ENCODE measurements at places on chromosomes 3 and 15. TPM values are rescaled to one million over a fixed set of nuclear protein-coding genes. Genes with fewer than 3 reads are reported as not detected.

DNA sequence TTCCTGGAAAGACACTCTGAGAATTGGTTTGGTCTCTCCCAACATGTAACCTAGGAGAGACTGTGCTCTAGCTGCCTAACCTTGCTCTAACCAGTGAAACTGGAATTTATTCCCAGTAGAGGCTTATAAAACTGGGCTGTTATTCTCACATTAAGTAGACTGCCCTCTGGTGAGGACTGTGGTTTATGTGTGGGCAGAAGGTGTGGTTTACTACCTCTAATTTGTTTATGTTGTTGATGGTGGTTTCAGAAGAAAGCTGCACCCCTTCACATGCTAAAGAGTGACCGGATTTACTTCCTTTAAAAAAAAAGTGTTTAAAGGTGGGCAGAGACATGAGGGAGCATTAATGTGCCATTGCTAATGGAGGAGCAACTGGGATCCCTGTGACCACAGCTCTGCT, 273.2 kb downstream of the MECOM start:
- DNase-seq: no peak

DNA sequence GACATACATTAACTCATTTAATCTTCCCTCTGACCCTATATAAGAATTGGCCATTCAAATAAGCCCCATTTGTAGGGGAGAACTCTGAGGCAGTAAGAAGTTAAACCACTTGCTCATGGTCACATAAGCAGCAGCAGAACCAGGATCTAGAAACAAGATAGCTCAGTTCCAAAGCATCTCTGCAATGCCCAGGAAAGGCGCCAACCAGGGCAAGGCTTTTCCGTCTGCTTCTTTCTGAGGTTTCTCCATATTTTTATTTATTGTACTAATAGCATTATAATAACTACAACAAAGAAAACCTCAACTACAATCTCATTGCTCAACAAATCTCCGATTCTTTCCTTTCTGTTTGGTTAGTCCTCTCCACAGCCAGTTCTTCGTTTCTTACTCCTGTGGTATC, 4.3 kb upstream of the UBE2E2 start:
- DNase-seq: no peak

- DNase-seq: no peak
These were observed 17.6 kb downstream of the RSL24D1 start for GRCh38 chr15:55179141-55179540.

DNA sequence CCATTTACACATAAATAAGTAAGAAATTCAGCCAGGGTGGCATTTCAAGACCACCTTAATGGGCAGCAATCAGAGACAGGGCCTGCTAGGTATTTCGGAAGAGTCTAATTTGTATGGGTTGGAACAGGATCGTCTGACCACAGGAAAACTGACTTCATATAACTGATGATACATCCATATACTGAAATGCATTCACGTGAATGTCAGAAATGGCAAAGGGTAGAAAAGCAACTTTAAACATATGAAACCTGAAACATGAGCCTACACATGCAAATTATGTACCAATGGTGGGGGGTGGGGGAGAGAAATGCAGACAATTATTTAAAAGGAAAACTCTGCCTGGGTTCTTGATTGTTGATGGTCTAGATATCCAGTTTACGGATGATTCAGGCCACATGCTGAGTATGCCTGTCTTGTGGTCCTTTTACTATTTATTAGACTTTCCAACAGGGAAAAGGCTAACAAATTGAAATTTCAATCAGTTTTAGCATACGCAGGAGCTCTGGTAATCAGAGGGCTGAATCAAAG, 582.2 kb downstream of the FOXP1 start:
- no peak for DNase-seq

DNA sequence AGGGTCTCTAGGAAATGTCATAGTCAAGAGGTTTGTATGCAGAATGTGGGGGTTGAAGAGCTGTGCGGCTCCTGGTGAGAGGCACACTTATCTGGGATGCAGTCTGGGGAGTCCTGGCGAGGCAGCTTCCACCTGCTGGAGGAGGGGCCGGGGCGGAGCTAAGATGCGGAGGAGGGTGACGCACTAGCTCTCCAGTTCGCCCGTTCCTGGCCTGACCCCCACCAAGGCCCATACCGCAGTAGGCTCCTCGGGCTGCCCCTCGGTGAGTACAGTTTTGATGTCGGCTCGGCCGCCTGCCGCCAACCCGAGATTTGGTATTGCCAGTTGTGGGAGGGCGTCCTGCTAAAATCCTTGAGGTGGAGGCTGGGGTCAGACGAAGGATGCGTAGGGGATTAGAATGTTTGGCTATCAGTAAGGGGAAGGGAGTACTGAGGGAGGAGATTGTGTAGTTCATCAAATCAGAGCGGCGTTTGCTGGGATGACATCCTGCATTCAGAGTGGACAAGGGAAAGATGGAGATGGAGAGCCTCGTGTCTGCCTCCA, at the start of gene SCG5:
TSS of gene SCG5 (plus strand) at position 194 of the 543 bp plus-strand sequence. CDS start 1,883 bp downstream, outside the sequence.
- DNase-seq: no peak

DNA sequence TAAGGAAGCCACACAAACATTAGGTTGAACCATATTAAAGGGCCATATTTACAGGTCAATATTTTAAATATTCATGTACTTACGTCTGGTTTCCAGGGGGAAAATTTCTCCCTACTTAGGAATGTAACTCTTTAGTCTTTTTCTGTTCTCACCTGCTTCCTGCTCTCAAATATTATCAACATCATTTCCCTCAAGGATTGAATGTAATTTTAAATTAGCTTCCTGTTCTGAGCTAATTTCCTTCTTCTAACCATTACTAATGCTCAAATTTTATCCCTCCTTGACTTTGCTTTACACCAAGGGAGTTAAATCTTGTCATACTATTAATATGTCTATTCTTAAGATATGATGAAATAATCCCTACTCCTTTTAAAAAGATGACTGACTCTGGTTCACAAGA, 103.4 kb upstream of the UBP1 start:
- no peak for DNase-seq

GRCh38 chr3:175073219-175073905, 214.2 kb downstream of the NAALADL2 start:
- no peak for DNase-seq

DNA sequence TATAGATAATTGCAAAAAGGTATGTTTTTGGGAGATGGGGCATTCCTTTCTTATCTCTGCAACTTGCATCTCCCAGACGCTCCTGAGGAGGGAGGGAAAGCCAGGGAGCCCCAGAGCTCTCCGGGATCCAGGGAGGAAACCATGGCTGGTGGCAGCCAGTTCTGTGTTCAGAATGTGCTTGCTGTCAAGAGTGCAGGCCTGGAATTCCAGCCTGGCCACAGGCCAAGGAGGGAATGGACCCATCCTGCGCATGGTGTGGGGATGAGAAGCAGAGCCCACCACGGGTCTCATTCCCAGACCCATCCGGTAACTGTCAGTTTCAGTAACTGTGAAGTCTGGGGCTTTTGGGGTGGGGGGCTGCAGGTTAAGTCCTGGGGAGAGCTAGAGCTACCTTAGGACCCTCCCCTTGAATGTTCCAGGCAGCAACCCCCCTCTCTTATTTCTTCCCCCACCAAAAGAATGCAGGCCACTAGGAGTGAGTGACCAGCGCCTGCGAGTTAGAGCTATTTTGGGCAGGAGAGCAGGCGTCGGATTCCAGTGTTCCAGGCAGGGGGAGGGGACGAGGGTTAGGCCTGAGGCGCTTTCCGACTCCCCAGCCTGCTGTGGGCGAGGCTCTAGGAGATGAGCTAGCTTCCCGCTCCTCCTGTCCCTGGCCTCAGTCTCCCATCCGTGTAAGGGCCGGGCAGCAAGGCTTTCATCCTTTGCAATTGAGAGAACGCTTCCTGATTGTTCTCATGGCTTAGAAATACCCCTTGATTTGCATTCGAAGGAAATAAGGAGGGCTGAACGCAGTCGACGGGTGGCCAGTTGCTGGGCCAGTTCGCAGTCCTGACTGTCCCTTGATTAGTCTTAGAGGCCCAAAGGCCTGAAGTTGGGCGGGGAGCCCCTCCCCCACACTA, 781 bp upstream of the DAG1 start:
- DNase-seq: no peak

GRCh38 chr3:29410220-29410619, 129.3 kb downstream of the RBMS3 start:
- no peak for DNase-seq

DNA sequence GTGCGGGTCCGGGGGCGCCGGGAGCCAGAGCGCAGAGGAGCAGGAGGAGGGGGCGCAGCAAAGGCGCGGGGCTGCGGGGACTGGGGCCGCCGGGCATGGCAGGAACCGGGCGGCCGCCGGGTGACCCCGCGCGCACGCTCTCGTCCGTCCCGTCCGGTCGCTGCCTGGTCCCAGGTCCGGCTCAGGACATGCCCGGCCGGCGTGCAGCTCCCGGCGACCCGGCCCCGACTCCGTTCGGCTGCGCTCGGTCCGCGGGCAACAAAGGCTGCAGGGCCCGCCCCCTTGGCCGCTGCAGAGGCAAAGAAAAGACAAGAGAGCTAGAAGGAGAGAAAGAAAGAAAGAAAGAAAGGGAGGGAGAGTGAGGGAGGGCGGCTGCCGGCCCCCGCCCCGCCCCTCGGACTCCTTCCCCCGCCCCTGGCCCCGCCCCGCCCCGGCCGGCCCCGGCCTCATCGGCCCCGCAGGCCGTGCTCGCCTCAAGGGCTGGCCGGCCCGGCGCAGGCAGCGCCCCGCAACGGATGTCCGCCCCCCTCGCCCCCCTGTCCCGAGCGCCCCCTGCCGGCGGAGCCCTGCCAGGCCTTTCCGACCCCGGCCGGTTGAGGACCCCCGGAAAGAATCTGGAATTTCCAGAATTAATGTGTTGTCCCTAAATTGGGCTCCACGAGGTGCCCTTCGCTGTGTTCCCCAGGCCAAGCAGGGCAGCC, at the start of gene ADAMTS7:
TSS of gene ADAMTS7 (minus strand) at position 341 of the 701 bp plus-strand sequence. CDS start at position 97, 244 bp downstream.
- peak; percentile 40 for DNase-seq

DNA sequence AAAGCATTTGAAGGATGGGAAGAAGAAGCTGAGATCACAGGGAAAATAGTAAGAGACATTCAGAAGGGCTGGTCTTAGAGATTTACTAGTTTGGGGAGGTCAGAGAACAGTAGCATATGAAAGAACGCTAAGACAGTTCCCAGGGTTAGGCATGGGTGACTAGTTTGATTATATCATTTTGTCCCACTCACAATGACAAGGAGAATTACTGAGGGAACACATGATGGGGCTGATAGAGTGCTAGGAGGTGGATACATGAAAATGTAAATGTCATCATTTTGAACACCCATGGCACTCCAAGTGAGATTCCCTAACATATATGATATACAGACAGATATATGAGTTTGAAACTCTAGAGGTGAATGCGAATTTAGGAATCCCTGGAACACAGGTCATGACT, 9.3 kb upstream of the TARS3 start:
- DNase-seq: no peak

GRCh38 chr3:120652896-120653545, 29.0 kb downstream of the HGD start:
- DNase-seq: no peak

TRIM71 gene
- not detected for total RNA-seq

ARL14 gene
- not detected for total RNA-seq

ACTC1 gene
- not detected for total RNA-seq

SLC22A13 gene
- total RNA-seq: 0.37 TPM

SPESP1 gene
- 0.50 TPM for total RNA-seq

FOXB1 gene
- 0.54 TPM for total RNA-seq

FBXL2 gene
- total RNA-seq: not detected

GHRL gene
- total RNA-seq: 0.30 TPM

ABI3BP gene
- not detected for total RNA-seq

MNS1 gene
- total RNA-seq: 0.79 TPM

ACOX2 gene
- total RNA-seq: not detected

SOX14 gene
- not detected for total RNA-seq

MYH15 gene
- 0.21 TPM for total RNA-seq

All from activated CD4-positive, alpha-beta T cell treated with anti-CD3 and anti-CD28 coated beads, Interleukin-2, amount 10 ng/mL, durations not matched to agents 7 days and 5 days (primary cell).